Mucosa of gallbladder (tissue), 1 donor: ENCODE measurements at places on chromosomes 11 and 22. TPM values are rescaled to one million over a fixed set of nuclear protein-coding genes. Genes with fewer than 3 reads are reported as not detected.

DNA sequence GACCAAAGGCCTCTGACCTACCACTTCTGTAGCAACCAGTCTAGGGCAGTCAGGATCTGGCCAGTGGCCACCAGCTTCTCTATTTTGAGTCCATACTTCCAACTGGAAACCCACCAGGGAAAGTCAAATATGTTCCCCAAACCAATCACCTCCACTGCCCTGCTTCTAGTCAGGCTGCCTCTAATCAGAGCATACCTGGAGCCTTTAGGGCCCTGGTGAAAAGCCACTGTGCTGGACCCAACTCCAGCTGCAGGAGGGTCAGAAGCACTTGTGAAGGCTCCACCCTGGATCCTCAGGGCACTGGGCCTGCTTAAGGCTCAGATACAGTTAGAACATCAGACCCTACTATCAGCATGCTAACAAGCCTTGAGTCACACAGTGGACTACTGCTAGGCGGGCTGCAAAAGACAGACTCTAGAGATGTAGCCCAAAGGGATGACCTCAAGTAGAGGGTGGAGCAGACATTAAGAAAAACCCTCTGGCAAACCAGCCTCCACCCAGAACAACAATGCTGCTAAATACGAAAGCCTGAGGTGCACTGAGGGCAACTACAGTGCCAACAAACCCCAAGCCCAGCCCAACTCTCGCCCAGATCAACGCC is 69.2 kb downstream of the DGCR2 start:
- DNase-seq = no peak

DNA sequence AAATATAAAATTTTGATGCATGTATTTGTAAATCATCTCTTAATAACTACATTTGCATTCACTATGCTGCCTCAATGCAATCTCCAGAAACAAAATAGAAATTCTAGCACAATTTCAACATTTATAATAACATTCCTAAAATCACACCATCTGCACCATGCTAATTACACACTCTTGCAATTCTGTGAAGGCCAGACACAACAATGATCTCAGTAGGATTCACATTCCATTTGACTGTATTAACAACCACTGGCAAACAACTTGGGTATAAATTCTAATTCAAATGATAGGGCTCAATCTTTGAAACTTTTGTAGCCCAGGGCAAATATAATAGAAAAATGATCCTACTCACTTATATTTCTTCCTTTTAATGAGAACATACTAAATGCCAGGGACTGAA is 25.9 kb downstream of the RAB6A start:
- no peak for DNase-seq

GRCh38 chr11:14584595-14584994 is 59.0 kb upstream of the PDE3B start:
- no peak for DNase-seq

Gene TOP3B
- 33.1 TPM for total RNA-seq

GRCh38 chr11:119445379-119445778 is 22.4 kb upstream of the THY1 start:
- no peak for DNase-seq
